ENCODE measurements at places on chromosomes 7 and 10.

DNA sequence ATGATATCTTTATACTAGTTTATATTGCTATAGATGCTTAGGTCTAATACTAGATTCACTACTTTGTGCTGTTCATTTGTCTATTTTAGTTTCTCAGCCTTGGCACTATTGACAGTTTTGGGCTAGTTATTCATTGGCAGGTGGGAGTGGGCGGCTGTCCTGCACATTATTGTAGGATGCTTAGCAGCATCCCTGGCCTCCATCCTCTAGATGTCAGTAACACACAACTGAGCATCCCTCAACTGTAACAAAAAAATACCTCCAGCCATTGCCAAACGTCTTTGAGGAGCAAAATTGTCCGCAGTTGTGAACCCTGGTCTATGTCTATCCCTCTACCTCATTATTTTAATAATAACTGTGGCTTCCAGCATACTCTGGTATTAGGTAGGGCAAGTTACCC lies 34.4 kb upstream of the PNLIP start:
- no peak for DNase-seq

GRCh38 chr10:1744524-1744923 lies 7.2 kb upstream of the ADARB2 start:
- DNase-seq, result no peak

DNA sequence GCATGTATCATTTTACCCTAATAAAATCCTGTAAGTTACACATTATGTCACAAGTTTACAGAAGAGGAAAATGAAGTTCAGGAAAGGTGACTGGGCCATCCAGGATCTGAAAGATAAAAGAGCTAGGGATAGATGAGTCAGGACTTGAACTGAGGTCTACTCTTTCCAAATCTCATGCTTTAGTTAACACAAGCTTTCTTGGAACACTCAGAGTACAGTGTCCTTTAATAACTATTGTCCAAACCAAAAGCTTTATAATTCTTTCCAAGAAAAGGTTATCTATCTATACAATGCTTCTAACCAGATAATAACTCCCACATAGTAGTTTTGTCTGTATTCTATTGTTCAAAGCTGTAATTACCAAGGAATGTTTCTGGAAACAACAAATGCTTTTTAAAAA lies 164.6 kb downstream of the LRRN3 start:
- DNase-seq, result no peak

DNA sequence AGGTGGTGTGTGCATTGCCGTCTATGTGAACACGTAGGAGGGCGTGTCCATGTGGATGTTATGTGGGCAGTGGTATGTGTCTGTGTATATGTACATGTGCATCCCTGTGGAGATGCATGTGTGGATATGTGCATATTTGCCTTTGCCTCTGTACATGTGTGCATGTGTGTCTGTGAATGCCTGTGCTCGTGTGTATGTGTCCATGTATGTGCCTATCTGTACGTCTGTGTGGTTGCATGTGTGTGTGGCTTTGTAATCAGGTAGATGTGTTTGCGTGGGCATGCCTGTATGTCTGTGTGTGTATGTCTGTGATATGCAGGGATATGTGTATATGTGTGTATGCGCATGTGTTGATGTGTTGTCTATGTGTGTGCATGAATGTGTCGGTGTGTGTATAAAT lies 19.7 kb downstream of the ADCY1 start:
- DNase-seq, result no peak

GRCh38 chr7:96720843-96721242 lies 11.2 kb upstream of the SEM1 start:
- no peak for DNase-seq

DNA sequence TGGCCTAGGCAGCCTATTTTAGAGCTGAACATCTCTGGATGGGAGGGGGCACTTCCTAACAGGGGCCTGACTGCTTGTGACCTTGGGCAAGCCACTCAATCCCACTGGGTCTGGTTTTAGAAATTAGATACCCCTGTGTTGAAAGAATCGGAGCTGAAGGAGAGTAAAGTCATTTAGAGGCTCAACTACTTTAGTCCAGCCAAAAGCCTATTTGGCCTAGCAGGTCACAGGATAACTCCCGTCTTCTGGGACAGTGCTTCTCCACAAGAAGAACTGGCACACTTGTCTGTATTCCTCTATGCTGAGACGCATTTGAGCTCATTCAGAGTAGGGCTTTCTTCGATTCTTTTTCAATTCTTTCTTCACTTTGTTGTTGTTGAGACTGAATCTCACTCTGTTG lies 224.2 kb downstream of the CHCHD3 start:
- no peak for DNase-seq

DNA sequence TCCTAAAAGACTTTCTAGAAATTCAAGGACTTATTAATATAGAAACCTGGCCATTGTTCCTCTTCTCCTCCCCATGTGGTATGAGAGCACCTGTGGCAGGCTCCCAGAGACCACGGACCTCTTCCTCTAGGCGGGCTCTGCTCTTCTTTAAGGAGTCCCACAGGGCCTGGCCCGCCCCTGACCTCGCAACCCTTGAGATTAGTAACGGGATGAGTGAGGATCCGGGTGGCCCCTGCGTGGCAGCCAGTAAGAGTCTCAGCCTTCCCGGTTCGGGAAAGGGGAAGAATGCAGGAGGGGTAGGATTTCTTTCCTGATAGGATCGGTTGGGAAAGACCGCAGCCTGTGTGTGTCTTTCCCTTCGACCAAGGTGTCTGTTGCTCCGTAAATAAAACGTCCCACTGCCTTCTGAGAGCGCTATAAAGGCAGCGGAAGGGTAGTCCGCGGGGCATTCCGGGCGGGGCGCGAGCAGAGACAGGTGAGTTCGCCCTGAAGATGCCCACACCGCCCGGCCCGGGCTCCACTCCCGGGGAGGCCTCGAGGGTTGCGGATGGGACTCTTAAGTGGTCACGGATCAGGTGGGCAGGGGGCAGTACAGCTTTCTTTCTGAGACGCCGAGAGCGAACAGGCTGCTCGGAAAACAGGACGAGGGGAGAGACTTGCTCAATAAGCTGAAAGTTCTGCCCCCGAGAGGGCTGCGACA lies at the start of gene SLC26A4:
SLC26A4 (plus strand) TSS at position 448 of the 700 bp plus-strand sequence. CDS start 814 bp downstream, outside the sequence.
- peak; percentile 43 for DNase-seq

GRCh38 chr10:493391-494148 lies 195.9 kb downstream of the DIP2C start:
- no peak for DNase-seq
